Breast epithelium (tissue), 4 donors: ENCODE measurements at places on chromosomes 11 and 22. TPM values are rescaled to one million over a fixed set of nuclear protein-coding genes. Genes with fewer than 3 reads are reported as not detected.

Gene RBM7
- 25.2 TPM for total RNA-seq

Gene CSF2RB
- total RNA-seq = 3.8 TPM

DNA sequence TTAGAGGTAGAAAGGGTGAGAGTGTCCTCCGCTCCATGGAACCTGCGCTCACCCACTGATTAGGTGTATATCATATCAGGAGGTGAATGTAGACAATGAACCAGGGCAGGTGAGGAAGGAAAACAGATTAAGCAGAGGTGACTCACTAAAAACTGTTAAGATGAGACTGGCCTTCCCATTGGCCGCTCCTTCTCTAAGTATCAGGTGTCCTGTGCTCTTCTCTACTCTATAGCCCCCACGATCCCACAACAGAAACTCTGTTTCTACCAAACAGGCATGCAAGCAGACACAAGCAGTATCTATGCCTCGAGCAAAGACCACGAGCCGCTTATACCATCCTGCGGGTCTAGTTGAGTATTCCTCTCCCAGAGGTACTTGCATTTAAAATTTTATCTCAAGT, 103.1 kb downstream of the SNX19 start:
- H3K27ac ChIP-seq = no peak overlapping the region
- H3K27me3 ChIP-seq = no peaks in the 10 kb centered on the region
- no peak overlapping the region for H3K4me3 ChIP-seq
- H3K36me3 ChIP-seq = no peaks in the 10 kb centered on the region
- H3K4me1 ChIP-seq = no peaks in the 10 kb centered on the region

DNA sequence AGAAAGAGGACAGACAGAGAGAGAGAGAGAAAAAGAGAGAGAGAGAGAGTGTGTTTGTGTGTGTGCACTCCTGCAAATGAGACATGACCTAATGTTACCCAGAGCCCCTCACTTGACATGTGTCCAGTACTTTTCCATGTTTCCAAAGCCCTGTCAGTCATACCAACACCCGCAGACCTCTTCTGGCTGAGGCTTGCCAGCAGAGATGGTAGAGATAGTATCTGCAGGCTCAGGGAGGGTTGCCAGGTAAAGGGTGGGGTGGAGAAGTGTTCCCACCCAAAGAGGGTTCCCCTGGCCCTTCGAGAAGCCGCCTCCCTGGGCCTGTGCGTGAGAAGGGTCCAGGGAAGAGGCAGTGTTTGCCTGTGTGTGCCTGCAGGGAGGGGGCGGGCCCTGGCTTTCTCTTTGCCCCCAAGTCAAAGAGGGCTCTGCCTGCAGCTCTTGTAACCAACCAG, 40.7 kb downstream of the POU2F3 start:
- H3K4me1 ChIP-seq = no peaks in the 10 kb centered on the region
- DNase-seq = no peak
- H3K4me3 ChIP-seq = no peak overlapping the region
- no peaks in the 10 kb centered on the region for H3K36me3 ChIP-seq

Gene TMPRSS5
- total RNA-seq = 1.6 TPM

Gene OR51Q1
- total RNA-seq = not detected

Gene HOATZ
- total RNA-seq = not detected

- H3K27ac ChIP-seq = no peak overlapping the region
- DNase-seq = no peak
- H3K4me3 ChIP-seq = no peak overlapping the region
- H3K27me3 ChIP-seq = no peaks in the 10 kb centered on the region
- peaks cover 10% of the 10 kb centered on the region for H3K4me1 ChIP-seq
These were observed 4.7 kb downstream of the BET1L start for GRCh38 chr11:202490-202889.

DNA sequence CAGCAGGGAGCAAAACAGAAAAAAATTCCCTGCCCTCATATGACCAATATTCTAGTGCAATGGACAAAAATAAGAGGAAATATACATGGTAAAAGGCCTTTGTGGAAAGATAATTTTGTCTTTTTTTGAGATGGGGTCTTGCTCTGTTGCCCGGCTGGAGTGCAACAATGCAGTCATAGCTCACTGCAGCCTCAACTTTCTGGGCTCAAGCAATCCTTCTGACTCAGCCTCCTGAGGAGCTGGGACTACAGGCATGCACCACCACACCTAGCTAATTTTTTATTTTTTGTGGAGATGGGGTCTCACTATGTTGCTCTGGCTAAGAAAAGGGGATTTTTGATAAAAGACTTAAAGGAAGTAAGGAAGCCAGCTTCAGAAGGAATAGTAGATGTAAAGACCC, 25.7 kb upstream of the DDX10 start:
- no peak overlapping the region for H3K27ac ChIP-seq
- H3K4me1 ChIP-seq = no peaks in the 10 kb centered on the region
- H3K36me3 ChIP-seq = no peaks in the 10 kb centered on the region
- H3K27me3 ChIP-seq = no peaks in the 10 kb centered on the region
- no peak overlapping the region for H3K4me3 ChIP-seq

Gene AGBL2
- total RNA-seq = 0.16 TPM

GRCh38 chr11:72352859-72353551, 81.3 kb downstream of the CLPB start:
- H3K4me3 ChIP-seq = no peak overlapping the region
- H3K27me3 ChIP-seq = no peaks in the 10 kb centered on the region
- no peak overlapping the region for H3K27ac ChIP-seq

GRCh38 chr11:12963792-12964536, 45.2 kb upstream of the RASSF10 start:
- no peaks in the 10 kb centered on the region for H3K4me1 ChIP-seq
- H3K27ac ChIP-seq = no peak overlapping the region
- H3K36me3 ChIP-seq = no peaks in the 10 kb centered on the region

- H3K27ac ChIP-seq = no peak overlapping the region
- no peaks in the 10 kb centered on the region for H3K4me1 ChIP-seq
- H3K4me3 ChIP-seq = no peak overlapping the region
- DNase-seq = no peak
- H3K27me3 ChIP-seq = no peaks in the 10 kb centered on the region
These were observed 15.6 kb upstream of the SYT13 start for GRCh38 chr11:45301537-45302246.

DNA sequence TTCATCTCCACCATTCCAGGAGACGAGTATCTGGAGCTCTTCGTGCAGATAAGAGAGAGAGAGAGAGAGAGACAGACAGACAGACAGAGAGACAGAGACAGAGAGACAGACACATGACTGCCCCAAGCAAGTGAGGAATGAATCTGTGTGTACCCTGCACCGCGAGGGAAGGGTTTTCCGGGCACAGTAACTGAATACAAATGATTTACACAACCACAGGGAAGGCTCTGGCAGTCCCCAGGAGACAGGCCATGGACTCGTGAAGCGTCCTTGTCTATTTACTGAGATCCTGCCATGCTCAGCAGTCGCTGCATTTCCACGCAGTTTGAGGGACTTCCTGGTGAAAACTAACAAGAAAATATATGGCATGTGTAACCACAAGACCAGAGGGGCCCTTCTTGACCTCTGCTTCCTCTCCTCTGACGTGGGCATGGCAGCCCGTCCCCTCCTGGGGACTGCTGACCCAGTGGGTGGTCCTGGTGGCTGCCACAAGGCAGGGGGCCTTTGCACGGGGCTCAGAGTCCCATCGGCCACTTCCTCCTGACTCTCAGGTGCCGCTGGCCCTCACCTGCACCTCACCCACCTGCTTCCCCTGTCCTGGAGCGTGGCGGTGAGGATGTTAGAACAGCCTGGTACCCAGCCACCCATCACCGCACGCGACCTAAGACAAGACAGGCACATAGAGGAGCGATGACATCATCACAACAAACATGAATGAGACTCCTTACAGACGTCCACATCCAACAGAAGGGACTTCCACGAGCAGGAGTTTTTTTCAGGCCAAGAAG, 75.9 kb downstream of the PHF21B start:
- no peak overlapping the region for H3K4me3 ChIP-seq
- no peaks in the 10 kb centered on the region for H3K4me1 ChIP-seq
- DNase-seq = no peak
- no peak overlapping the region for H3K27ac ChIP-seq
- no peaks in the 10 kb centered on the region for H3K27me3 ChIP-seq
- H3K36me3 ChIP-seq = no peaks in the 10 kb centered on the region

DNA sequence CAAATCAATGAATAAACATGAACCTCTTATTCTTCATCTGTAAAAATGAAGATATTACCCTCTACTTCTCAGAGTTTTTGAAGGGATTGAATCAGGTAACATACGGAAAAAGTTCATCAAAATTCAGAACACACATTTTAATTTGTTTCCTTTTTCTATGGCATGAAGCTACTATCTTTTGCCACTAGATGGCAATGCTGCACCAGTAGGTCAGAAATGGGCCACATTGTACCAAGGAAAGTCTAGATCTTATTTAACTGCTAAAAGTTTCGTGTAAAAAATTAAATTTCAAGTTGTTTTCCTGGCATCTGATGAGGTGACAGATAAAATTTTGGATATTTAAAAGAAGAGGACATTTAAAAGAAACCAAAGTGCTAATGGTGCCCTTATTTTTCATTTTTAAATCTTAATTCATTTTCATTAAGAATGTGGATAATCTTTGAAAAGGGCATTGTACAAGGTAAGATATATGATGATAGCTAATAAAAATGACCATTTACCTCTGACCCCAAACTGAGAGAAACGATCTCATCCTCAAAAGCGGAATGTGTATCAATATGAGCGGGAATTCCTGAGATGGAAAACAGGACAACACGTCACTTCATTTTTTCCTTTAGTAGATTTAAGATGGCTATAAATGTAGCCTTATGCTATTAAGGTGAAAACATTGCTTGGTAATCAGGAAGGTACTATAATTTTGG, 16.1 kb downstream of the ALKBH8 start:
- DNase-seq = no peak
- no peaks in the 10 kb centered on the region for H3K4me1 ChIP-seq
- no peak overlapping the region for H3K27ac ChIP-seq
- H3K4me3 ChIP-seq = no peak overlapping the region
- peaks cover 7% of the 10 kb centered on the region for H3K36me3 ChIP-seq
